ENCODE measurements at places on chromosomes 13 and 19.

DNA sequence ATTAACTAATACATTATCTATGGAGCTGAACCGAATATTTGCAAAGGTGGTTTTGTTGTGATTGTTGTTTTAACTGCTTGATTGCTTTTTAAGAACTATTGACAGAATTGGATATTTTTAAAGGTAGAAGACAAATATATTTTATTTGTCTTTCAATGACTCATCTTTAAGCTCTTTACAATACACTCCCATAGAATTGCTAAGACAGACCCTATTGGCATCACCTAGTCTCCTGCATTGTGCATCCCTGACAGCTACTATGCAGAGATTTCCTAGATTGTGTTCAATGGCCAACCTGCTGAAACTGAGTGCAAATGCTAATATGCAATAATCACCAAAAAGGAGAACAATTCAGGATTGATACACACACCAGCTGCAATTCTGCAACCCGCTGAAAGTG, 19.7 kb upstream of the SCEL start:
- DNase-seq: no peak

DNA sequence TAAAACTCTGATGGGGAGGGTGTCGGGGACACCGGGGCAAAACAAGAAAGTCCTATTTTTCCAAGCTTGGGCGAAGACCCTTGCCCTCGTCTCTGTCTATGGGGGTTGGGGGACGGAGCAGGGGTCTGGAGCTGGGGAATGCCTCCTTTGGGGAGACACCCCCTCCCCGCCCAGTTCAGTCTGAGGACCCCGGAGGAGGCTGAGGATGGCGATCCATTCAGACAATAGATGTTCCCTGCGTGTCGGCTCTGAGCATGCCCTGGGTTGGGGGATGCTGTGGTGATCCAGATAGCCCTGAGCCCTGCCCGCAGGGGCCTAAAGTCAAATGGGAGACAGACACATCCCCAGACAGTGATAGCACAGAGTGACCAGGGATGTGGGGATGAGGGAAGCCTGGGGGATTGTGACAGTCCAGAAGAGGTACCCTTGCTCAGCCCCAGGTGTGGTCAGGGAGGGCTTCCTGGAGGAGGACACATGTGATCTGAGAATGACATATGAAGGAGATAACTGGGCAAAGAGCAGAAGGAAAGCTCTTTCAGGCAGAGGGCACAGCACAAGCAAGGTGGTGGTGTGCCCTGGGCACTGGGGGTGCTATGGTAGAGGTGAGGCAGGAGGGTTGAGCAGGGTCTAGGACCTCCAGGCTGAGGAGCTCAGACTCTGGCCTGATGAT, 9.1 kb downstream of the LRFN3 start:
- no peak for DNase-seq

DNA sequence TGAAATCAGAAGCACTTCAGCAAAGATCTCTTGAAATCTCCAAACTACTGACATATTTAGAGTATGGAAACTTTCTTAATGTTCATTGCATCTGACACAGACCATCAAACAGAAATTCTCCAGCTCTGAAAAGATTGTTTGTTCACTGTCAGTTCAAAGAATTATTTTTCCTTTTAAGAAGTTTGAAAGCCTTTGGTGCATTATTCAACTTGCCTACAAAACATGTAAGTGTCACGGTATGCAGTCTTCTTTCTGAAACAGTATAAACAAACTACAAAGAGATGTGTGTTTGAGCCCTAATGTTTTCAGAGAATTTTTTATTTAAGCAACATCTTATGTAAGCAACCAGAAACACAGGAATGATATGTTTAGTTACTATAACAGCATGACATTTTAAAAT, 125.4 kb downstream of the FGF14 start:
- DNase-seq: no peak

GRCh38 chr19:22976248-22976647, 26.7 kb downstream of the ZNF728 start:
- DNase-seq: no peak

DNA sequence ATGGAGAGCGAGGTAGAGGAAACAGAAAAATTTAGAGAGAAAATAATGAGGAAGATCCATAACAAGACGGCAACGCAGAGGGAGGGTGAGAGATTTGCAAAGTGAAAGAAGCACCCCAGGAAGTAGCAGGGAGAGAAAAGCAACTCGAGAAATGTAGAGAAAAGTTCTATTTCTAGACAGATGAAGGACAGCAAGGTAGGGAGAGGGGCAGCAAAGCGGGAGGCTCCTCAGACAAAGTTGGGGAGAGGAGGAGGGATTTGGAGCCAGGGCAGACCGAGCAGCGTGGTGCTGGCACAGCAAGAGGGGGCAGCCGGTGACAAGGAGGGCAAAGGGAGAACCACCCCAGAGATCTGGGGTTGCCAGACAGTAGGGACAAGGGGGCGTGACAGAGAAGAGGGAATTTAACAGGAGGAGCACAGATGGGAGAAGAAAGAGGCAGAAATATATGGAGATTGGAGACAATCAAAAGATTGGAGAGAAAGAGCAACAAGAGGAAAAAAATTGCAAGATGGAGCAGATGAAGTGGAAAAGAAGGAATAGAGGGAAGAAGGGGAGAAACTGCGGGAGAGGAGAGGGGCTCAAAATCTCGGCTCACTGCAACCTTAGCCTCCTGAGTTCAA, 989 bp downstream of the ZNF766 start:
- DNase-seq: peak; percentile 12

- peak; percentile 34 for DNase-seq
These were observed 9.9 kb downstream of the RFX2 start for GRCh38 chr19:6100284-6100915.

DNA sequence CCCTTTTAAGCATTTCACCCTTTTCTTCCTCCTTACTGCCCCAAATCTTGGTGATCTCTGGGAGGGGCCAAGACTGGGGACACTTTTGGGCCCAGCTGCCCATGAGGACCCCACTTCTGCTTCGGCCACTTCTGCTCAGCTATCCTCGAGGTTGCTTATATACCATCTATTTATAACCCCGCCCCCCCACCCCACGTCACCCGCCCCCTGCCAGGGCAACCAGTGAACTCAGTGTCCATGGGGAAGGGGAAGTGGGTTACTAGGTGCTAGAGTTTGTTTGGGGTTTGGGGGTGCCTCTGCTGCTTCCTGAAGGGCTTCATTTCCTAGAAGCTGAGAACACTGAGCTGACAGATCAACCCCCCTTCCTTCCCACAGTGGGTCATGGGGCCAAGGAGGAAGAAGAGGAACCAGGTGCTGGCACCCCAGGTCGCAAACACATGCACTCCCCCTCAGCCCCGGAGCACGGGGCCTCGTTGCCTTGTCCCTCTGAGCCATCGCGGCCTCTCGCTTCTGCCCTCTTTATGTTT, 6.1 kb upstream of the ADGRE5 start:
- peak; percentile 98 for DNase-seq

DNA sequence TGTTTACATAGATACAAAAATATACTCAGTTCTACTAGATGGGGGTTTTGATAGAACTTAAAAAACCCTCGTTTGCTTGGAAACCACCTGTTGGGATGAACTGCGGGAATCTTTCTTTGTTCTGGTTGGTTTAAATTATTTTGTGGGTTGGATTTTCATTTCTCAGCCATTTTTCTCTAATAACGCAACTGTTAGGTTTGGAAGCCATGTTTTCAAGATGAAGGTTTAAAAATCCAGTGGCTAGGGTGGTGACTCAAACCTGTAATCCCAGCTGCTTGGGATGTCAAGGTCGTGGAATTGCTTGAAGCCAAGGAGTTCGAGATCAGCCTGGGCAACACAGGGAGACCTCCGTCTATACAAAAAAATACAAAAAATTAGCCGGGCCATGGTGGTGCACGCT, 1.6 kb downstream of the URI1 start:
- no peak for DNase-seq

DNA sequence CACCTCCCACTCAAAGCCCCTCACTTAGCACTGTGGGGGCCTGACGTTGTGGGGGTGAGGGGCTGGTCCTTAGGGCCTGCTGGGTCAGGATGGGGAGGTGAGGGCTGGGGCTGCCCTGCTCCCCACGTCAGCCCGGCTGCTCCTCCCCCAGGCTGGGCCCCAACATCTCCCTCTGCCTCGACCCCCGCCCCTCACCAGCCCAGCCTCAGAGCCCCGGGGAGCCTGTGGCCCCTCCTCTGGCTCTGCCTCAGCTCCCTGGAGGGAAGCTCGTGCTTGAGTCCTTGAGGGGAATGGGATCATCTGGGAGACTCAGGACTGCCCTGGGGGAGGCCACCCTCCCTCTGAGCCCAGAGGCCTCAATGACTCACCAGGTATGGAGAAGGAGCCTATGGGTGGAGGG, 6.8 kb downstream of the LILRA4 start:
- DNase-seq: no peak

All from CD4-positive, alpha-beta T cell treated with Interleukin-10 for 1 hour (primary cell).